ENCODE measurements at places on chromosomes 13 and 19.

DNA sequence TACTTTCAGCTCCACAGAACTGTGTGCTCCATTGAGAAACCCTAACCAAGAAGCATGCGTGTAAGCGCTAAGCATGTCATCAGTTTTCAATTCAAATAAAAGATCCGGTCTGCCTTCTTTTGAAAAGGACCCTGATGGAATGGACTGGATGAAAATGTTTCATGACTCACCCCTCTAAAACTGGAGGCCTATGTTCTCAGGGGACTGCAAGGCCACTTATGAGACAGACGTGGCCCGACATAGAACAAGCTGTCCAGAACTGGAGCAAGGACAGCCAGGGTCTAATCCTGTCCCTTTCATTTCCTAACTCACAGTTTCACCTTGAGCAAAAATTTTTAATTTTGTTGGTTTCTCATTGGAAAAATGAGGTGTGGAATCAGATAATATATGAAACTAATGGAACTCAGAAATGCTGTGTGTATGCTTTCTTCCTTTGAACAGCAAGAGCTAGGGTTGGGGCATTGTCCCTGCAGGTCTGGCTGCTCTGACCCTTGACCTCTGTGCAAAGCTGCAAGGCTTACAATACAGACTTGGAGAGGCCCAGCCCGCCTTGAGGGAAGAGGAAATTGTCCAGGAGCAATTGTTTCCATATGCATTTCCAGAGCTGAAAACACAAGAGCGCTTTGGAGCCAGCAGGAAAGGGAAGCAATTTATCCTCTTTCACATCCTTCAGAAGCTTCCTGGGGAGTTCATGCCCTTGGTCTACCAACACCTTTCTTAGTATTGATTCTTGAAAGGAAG is 553.4 kb upstream of the KLF12 start:
- DNase-seq, result no peak

GRCh38 chr13:76226941-76227340 is 590.8 kb downstream of the LMO7 start:
- DNase-seq, result no peak

DNA sequence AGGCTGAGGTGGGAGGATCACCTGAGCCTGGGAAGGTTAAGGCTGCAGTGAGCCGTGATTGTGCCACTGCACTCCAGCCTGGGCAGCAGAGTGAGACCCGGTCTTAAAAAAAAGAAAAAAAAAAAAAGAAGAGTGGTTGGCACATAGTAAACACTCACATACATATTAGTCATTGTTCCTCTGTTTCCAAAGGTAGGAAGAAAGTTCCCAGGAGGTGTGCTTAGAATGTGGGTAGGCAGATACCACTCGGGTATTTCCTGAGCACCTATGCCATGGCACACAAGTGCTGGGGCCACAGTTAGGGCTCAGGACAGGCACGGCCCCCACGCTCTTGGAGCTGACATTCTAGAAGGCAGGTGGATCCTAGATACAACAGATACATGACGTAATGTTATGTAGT is 41.4 kb downstream of the SIPA1L3 start:
- DNase-seq, result no peak

GRCh38 chr19:3617463-3617862 is 9.1 kb downstream of the CACTIN start:
- DNase-seq, result no peak

GRCh38 chr13:43238341-43239083 is 215.1 kb downstream of the DNAJC15 start:
- DNase-seq, result no peak

GRCh38 chr13:29961036-29961670 is 110.7 kb upstream of the UBL3 start:
- no peak for DNase-seq

All from hindlimb muscle (tissue), 1 donor.